Urinary bladder (tissue), 4 donors: ENCODE measurements at places on chromosomes 13 and 19.

- no peak for DNase-seq
These were observed 131.8 kb downstream of the KCTD12 start for GRCh38 chr13:76754414-76754813.

DNA sequence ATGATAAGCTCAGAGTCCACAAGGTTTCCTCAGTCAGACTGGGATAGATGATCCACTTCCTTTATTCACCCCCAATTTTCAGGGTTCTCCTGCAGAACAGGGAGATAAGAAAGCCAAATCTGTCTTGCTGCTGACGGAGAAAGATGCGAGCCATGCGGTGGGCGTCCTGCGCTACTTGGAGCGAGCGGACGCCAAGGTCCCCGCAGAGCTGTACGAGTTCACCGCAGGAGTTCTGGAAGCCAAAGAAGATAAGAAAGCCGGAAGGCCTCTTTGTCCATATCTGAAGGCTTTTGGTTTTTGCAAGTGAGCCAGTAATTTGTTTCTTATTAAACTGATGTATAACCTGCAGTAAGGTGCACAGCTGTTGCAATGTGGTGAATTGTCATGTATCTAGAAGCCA lies 66.7 kb downstream of the SLC7A9 start:
- no peak for DNase-seq

GRCh38 chr13:21055016-21055415 lies 6.4 kb downstream of the LATS2 start:
- DNase-seq = no peak

DNA sequence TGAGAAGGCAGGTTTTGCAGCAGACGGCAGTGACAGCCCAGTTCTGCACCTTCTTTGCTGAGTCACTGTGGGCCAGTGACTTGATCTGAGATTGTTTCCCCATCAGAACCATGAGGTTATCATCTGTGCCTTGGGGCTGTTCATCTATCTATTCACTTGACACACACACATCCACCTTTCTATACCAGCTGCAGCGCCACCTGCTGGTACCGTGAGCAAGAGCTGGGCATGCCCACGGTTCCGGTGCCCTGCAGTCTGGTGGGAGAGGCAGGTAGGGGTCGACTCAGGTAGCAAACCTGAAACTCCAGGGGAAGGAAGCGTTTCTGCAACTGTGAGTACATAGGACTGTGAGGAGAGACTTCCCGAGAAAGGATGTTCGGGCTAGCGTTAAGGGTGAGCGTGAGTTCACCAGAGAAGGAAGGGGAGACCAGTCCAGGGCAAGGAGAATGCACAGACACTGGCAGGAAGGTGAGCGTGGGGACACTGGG lies 7.5 kb upstream of the LIN7B start:
- DNase-seq = no peak

DNA sequence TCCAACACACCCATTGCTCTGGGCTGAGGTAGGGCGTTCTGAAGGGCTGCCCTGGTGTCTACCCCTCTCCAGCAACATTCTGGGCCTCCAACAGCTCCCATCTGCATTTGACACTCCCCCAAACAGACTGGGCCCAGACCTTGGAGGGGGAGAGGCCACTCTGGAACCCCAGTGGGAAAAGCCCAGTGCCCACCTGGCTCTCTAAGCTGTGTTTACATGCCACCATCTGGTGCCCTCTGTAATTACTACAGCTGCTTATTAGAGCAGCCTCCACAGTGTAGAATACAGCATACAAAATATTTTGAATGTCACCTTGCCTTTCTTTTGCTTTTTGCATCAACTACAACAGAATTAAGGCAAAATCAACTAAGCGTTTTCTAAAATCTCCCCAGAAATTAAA lies 35.8 kb upstream of the TM9SF2 start:
- DNase-seq = no peak

DNA sequence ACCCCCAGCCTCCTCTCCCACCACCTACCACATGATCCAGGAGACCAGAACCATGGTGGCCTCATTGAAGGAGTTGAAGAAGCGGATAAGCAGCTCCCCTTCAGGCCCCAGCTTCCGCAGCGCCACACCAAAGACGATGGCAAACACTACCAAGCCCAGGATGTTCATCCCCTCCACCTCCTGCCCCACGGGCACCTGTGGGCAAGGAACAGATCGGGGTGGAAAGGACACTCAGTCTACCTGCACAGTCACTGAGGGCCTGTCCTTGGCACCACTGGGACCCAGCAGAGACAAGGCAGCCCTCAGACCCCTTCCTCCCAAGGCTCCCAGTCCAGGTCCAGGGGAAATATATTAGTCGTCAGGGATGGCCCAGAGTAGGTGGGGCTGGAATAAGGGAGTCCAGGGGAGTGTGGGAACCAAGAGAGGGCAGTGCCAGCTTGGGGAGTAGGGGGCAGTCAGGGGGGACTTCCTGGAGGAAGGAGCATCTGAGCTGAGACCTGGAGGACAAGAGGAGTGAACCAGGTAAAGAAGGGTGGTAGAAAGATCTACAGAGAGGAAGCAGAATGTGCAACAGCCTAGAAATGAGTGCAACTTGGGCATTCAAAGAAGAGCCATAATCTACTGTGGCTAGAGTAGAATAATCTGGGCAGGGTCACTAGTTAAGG lies 5.9 kb downstream of the SLC1A5 start:
- no peak for DNase-seq

- DNase-seq = no peak
These were observed 15.7 kb downstream of the TJP3 start for GRCh38 chr19:3723883-3724282.

DNA sequence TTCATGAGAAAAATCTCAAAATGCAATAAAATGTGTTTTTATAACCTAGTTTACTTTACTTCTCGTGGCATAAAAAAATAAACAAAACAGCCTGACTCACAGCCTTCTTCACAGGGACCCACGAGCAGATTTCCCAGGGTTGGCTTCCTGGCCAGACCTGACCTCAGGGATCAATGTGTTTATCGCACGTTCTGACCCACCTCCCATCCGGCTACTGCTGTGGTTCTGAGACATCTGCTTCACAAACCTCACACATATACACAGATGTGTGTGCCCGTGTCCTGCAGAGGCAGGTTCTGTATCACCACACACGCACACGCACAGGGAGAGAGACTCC lies 118.3 kb downstream of the COL4A2 start:
- DNase-seq = no peak
